ENCODE measurements at places on chromosomes 12 and 14.

DNA sequence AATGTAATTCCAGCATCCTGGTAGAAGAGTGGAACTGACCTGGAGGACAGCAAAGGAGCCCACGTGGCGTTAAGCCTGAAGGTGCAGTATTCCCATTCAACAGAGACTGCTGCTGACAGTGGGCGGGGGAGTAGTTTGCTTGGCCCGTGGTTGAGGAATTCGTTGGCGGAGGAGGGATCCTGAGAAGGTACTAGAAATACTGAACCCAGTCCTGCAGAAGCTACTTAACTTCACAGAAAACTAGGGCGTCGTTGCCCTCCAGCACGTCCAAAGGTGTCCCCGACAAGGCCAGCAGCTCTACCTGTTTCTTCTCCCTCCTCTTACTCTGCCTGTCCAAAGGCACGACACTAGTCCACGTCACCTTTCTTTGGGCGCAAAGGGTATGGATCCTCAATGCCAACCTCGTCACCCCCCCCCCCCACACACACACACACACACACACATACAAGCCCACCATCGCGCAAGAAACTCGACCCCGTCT lies 303 bp downstream of the PUS7L start:
- no peak for DNase-seq

GRCh38 chr14:45406942-45407341 lies 153.9 kb upstream of the MIS18BP1 start:
- no peak for DNase-seq

DNA sequence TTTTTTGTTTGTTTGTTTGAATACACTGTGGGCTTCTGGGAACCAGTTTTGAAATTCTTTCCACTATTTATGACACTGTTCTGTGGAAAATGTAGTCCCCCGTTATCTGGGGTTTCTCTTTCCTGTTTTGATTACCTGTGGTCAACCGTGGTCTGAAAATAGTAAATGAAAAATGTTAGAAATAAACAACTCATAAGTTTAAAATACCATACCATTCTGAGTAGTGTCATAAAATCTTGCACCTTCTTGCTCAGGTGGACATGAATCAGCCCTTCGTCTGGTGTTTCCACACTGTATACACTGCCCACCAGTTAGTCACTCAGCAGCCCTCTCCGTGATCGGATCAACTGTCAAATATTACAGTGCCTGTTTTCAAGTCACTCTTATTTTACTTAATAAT lies 5.1 kb upstream of the PAPOLA start:
- DNase-seq = no peak

DNA sequence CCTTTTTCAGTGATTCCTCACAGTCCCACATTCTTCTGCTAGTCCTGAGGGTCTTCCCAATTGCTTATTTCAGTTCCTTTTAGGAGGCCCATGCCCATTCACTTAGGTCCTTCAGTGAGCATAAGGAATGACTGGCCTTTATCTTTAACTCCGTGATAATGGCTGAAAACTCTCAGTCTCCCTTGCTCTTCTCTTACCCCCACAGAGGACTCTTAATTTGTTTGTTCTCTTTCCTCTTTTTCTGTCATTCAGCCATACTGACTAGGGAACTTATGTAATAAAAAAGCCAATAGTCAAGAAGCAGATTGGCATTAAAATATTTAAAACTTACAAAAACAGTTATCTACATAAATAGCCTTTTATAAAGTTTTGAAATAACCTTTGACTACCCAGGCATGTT lies 17.1 kb upstream of the VDR start:
- no peak for DNase-seq

DNA sequence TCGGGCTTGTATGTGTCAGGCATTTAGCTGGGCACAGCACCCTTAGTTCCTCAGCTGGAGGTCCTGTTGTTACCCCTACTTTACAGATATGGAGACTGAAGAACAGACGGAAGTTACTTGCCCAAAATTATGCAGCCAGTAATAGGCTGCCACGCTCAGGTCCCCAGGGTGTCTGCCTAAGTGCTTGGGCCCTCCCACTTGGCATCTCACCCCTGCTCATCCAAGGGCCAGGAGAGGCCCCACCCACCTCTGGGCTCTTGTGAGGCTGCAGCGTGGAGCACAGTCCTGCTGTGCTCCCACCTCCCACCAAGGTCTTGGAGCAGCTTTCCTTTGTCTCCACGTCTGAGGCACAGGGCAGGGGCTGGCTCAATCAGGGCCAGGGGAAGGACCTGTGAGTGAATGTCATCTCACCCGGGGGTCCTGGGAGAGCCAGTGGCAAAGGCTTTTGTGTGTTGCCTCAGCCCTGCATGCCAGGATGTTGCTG lies 64.6 kb downstream of the BEGAIN start:
- no peak for DNase-seq

- DNase-seq = no peak
Measured at GRCh38 chr12:3912863-3913262, 39.7 kb upstream of the PARP11 start.

DNA sequence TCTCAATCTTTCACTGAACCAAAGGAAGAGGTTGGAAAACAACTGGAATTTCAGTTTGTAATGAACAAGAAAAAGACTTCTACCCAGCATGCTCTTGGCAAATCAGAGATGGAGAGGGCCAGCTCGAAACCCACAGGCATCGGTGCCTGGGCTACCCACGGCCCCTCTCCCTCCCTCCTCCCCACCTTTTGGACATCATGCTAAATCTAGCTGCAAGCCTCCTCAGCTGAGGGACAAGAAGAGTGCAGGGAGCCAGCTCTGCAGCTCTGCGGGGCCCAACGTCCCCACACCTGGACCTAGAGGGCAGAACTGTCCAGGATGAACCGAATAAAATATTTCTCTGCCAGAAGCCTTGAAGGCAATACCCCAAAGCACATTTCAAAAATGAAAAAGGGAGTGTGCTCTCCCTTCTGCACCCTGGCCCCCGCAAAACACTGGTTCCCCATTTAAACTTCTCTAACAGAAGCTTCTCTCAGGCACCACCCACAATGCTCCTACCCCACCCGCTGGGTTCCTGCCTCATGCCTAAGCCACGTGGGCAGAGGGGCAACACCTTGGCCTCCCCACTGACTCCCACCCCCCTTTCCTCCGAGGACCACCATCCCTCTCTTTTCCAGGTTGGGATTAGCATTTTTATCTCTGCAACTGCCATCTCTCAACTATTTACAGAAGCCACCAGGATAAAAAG lies 8.2 kb downstream of the CAMKK2 start:
- DNase-seq = no peak

DNA sequence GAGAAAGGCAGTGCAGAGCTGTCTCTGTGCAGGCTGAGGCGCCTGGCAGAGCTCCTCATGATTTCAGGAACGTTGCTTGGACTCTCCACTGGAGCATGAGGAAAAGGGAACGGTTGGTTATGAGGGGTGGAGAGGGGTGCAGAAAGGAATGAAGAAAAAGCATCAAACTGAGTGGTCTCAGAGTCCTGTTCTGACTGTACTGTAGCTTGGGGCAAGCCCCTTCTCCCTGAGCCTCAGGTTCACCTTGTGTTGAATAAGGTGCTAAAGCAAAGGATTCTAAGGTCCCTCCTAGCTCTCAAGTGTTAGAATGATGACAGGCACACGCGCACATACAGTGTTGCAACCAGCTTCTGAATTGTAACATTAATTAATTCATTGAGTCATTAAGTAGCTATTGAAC lies 125.2 kb upstream of the PARP11 start:
- no peak for DNase-seq

DNA sequence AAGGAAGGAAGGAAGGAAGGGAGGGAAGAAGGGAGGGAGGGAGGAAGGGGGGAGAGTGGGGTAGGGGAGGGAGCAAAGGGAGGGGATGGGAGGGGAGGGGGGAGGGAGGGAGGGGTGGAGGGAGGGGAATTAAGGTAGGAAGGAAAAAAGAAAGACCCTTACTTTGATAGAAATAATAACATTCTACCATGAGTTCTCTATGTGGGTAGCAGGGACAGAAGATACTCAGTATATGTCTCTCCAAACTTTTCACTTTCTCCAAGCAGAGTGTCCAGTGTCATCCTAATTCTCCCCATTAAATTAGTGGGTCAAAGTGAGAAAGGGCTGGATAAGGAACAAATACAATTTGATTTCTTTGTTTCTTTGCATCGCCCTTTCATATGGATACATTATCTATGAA lies 553.4 kb upstream of the USP15 start:
- DNase-seq = no peak

DNA sequence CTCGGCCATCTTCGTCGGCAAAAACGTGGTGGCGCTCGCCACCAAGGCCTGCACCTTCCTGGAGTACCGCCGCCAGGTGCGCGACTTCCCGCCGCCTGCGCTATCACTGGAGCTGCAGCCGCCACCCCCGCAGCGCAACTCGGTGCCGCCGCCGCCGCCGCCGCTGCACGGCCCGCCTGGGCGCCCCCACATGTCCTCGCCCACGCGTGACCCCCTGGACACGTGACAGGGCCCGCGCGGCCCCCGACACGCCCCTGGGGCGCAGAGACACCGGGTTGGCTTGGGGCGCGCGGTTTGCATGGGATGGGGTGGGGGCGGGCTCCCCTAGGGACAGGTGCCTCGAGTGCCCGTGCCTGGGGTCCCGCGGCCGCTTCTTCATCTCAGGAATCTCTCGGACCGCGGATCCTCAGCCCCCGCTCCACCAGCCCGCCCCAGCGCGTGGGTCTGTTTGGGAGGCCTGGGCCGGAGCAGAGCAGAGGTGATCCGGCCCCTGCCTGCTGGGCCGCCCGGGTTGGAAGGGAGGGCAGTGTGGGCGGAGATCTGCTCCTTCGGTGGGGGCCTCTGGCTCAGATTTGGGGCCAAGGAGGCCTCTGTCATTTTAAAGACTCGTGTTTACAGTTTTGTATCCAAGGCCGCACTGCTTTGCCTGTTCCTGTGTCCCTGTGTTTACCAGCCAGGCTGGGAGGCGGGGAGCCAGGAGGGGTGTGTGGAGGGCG lies 3.3 kb downstream of the TMEM121 start:
- DNase-seq = no peak

DNA sequence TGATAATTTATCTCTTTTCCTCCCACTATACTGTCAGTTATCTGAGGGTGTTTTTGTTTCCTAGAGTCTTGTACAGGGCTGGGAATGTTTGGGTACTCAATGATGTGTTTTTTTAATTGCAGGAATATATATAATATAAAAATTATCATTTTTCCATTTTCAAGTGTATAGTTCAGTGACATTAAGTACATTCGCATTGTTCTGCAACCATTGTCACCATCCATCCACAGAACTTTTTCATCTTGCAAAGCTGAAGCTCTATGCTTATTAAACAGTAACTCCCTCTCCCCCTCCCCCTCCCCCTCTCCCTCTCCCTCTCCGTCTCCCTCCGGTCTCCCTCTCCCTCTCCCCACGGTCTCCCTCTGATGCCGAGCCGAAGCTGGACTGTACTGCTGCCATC lies 93.0 kb upstream of the MANSC4 start:
- DNase-seq = no peak

DNA sequence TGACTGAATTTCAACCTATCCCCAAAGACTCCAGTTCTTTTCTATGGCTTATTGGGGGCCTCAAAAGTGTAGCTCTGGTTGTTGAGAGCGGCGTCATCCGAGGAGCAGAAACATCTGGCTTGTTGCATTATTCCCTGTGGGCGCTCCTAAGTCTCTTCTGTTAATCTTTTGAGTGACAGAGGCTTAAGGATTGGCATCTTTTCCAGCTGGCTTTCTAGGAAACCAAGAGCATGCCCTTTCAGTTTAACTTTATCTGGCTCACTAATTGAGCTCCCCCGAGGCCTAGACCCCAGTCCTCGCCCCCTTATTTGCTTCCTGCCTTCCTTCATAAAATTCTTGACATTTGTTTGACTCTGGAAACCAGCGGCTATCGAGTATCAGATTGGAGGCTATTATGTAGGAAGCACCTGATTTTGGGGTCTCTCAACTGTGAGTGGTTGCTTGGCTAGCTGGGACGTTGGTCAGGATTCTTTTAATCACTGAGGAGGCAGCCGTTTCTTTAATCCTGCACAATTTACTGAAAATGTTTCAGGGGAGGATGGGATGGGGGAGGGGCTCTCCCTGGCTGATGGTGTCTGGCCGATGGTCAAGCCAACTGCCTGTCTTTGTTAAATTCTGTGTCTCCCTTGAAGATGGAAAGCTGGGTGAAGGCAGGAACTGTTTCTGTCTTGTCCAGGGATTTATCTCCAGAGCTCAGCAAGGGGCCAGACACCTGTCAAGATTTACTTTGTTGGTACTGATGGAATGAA lies 3.1 kb downstream of the SMOC1 start:
- DNase-seq = no peak

DNA sequence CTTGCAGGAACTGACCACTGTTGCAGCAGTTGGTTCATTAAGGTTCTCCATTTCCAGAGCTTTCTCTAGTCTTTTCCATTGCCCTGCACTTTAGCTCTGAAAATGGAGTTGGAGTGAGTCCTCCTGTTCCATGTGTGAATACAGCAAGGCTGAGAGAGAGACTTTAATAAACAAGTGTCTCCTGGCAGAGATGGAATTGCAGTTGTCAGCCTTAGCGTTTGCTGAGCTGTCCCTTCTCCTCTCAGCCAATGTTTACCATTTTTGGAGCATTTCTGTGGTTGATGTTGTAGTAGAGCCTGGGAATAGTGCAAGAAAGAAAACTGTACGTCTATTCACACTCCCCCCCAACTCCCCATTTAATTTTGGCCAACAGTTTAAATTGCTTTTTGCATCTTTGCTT lies 7.5 kb upstream of the MANSC4 start:
- DNase-seq = no peak

- DNase-seq = no peak
Measured at GRCh38 chr12:60710246-60710645, 1114.4 kb downstream of the SLC16A7 start.

- DNase-seq = no peak
Measured at GRCh38 chr12:75528692-75529091, 17.3 kb upstream of the KRR1 start.

GRCh38 chr14:68363843-68364767 lies 428.8 kb downstream of the ZFP36L1 start:
- no peak for DNase-seq

- no peak for DNase-seq
Measured at GRCh38 chr12:68587448-68587873, 23.2 kb upstream of the RAP1B start.

DNA sequence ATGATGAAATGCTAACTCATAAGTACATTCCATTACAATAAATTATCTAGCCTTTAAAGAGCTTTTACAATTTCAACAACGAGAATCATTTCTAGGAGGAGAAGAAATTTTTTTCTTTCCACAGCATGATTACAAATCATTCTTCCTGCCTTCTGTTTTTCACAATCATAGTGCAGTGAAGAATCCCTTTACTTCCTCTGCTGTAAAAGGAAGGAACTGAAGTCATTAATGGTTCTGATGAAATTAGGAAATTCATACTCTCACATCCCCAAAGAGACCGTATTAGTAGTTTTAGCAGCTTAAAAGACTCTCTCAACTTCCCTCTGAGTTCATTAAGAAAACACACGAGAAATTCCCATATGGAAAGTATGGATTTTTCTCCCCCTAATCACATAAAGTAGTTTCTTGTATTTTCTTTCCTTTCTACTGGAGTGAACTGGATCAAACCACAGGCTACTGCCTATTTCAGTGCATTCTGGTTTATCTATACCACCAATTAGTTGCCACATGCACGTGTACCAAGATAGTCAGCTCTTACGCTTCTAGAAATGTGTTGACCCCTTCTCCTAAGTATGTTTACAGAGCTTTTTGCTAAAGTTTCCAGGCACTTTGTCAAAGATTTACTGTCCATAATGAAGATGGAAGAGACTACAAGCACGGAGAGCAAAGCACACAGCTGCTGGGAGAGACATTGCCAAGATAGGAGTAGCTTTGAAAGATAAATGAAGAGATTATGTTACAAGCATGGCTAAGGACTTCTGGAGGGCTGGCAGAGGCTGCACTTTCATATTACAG lies 58.9 kb upstream of the KITLG start:
- DNase-seq = no peak

GRCh38 chr12:13463189-13463588 lies 266.7 kb downstream of the EMP1 start:
- DNase-seq = no peak
